ENCODE measurements at places on chromosomes 3 and 15.

DNA sequence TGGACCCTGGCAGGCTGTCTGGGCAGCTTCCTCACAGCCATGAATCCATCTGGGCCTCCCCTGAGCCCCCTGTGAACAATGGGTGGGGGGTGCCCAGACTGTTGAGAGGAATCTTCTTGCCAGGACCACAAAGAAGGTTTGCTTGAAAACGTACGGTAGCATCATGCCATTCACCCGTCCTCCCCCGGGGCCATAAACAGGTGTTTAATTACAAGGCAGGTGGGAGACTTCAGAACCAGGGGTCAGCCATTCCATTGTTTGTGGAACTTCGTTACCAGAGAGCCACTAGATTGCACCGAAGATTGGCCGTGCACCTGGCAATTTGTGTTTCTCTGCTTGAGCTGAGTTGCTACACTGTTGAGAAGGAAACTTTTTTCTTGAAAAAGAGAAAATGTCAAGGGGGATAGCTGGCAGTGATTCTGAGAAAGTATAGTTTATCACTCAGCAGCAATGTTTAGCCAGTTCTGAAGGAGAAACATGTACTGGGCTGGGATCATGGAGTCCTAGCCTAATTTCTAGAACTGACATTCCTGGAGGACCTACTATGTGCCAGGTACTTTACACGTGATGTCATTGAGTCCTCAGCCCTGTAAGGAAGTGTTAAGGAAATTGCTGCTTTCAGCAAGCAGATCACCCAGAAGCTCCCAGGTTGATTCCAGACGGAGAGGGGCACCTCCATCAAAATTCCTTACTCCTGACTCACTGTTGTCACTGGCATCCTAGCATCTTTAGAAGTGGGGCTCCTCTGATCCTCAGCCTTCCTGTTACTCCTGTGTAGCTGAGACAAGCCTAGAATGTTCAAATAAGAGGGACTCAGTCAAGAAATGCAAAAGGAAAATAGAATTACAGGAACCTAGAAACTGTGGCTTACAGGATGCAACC, 103.8 kb upstream of the UBE2E1 start:
- DNase-seq = no peak

DNA sequence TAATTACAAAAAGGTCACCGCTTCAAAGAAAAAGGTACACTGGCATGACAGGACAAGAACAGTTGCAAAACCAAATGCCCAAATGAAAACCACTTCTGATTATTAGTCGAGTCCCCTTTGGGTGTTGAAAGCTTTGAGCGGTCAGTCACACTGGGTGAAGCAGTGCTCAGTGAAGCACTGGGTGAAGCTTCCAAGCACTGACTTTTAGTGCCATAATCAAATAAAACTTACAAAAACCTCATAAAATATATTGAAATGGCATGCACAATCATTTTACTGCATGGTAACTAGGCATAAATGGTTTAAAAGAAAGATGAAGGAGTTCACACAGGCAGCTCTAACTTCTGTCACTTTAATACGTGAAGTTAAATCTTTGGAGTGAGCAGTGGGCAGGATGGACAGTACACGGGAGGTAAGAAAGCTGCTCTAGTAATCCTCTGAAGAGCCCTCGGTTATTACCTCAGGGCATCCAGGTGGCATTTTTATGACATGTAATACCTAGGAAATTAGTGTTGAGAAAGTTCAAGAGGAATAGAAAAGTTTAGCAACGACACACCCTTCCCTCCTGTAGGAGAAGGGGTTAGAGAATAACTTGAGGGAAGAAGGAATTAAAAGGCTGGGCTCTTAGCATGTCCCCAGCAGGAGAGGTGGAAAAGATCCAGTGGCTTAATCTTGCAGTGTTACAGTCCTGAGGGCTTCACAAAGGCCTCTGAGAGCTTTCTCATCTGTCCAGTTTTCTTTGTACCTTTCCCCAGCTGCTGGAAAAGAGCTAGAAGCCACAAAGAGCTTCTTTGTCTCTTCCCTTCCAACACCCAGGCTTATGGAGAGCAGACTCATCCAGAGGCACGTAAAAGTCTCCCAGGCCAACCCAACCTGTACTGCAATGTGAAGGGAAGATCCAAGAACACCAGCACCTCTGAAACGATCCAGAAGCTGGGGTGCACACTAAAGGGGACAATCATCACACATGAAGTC, 64.9 kb upstream of the MYO5C start:
- DNase-seq = no peak

GRCh38 chr3:111735243-111735758, 123.8 kb upstream of the PHLDB2 start:
- DNase-seq = peak; percentile 95

DNA sequence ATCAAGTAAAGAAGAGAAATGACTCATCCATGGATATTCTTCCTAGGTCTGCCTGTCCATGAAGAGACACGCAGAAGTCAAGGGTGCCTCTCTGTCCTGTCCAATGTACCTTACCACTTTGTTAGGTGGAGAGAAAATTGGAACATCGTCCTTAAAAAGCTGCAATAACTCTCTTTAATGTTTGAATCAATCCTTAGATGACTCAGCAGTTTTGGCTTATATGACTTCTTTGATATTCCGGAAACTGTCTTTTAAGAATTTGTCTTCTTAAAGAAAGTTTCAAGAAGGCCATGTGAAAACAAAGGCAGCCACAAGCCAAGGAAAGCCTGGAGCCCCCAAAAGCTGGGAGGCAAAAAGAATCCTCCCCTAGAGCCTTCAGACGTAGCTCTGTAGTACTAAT, 49.2 kb downstream of the MRPL3 start:
- no peak for DNase-seq

GRCh38 chr15:74787251-74788041, 5.6 kb downstream of the CSK start:
- DNase-seq = no peak

GRCh38 chr3:37295925-37296324, 121.5 kb upstream of the LRRFIP2 start:
- no peak for DNase-seq

DNA sequence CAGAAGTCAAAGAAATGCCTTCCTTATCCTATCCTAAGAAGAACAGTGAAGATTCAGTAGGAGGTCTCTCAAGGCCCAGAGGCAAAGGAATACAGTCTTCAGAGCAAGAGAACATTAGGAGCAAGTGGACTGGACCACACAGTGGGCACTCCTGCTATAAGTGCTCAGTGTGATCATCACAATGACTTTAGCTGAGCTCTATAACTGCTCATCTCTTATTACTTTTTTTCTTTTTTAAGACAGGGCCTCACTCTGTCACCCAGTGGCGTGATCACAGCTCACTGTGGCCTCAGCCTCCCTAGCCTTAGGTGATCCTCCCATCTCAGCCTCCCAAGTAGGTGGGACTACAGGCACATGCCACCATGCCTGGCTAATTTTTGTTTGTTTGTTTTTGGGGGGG, 48.1 kb downstream of the COL8A1 start:
- DNase-seq = no peak

DNA sequence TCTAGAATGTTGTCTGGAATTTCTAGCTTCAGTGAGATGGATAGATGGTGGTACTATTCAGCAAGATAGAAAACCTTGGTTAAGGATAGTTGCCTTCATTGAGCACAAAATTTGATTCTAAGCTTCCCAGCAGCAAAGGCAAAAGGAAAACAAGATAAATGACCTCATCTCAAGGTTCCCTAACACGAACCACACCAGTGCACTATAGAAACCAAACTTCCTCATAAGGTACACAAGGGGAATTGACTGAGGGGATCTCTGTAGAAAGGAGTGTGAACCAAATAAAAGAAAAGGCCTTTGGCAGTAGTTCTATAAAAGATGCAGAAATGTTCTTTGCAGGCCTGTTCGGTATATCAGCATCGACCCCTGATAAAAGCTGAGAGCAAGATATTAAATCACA, 288.9 kb downstream of the SHQ1 start:
- no peak for DNase-seq

- DNase-seq = no peak
These were observed 50.1 kb downstream of the SYN2 start for GRCh38 chr3:12054245-12054644.

DNA sequence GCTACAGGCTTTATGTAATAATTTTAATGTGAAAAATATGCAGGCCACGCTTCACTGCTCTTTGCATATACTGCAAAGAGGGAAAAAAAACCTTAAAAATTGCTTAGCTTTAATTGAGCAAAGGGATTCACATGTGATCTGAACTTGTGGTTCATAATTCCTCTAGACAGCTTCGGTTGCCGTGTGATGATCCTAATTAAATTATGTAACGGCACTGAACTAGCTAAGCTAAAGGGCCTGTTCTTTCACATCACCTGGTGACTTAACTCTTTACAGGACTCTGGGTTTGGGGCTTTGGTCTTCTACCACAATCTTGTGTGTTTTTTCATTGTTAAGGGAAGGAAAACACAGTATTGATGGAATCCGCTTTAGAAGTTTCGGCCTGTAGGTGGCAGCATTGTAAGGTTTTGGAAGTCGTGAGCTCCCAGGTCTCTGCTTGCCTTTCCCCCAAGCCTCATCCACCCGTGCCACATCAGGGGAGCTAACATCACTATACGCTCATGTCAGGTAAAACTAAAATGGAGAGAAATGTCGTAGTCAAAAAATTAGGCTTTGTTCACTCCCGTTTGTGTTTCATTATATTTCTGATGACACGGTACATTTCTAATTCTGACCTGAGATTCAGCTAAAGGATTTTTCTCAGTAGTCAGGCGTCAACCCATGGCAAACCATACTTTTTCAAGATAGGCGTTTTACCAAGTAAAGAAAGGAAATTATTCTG, 205.6 kb upstream of the DPH6 start:
- peak; percentile 68 for DNase-seq

GRCh38 chr3:60215946-60216345, 1035.3 kb downstream of the FHIT start:
- no peak for DNase-seq

GRCh38 chr3:107966276-107966675, 124.6 kb downstream of the CD47 start:
- no peak for DNase-seq

- DNase-seq = no peak
These were observed 73.9 kb downstream of the PLOD2 start for GRCh38 chr3:146087116-146087515.

GRCh38 chr3:13017361-13018042, 55.7 kb downstream of the IQSEC1 start:
- no peak for DNase-seq

DNA sequence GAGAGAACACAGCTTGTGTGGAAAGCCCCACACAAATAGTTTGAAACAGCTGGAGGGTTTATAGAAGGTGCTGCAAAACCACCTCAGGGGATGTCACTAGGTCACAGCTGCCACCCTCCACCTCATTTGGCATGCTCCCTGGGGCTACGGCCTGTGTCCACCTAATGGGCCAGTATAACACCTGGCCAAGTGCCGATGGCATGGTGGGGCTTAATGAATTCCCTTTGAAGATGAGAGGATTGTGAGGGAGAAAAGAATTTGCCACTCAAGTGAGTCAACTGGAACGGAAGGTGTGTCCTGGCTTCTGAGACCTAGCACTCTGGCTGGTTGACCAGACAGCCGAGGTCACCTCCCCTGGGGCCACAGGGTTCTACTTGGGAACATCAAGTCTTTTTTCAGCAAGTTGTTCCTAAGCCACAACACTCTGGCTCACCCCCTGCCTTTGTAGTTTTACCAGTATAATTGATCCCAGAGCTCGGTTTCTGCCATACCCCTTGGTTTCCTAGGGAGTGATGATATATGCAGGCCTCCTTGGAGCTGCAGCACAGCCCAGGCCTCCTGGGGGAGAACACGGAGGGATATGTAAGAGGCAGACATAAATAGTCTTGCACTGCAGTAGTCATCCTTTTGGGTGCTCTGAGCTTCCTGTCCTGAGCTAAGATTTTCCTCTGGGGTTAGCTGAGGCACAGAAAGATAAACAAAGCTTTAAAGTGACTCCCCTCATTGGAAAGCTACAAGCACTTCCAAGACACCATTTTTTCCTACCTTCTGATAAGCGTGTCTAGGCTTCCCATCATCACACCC, 178.2 kb upstream of the LPP start:
- peak; percentile 4 for DNase-seq

DNA sequence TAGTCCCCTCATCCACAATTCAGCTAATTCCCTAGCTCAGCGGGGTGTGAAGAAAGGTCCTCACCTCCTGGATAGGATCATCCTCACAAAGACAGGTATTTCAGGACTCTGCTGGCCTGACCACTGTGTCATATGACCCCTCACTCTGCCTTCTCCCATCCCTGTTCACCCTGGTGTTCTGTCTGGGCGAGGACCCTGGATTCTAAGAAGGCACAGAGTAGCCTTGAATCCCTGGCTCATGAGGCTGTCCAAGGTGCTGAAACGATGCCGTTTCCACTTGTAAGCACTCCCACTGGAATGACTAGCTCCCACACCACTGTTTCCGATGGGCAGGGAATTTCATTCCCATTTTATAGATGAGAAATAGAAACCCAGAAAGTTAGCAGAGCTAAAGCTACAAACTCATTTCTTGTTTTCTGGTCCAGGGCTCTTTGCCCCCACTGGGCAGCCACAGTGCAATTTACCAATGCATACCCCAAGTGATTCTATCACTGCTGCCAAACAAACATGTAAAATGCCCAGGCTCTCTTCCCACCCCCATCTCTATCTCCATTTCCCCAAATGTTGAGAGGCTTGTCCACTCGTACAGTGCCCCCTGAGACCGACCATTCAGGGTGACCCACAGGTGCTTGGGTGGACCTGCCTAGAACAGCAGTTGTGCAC, 83.2 kb downstream of the RAB11A start:
- no peak for DNase-seq

GRCh38 chr15:84608707-84609284, 8.0 kb downstream of the ZSCAN2 start:
- DNase-seq = no peak

GRCh38 chr3:57256844-57257243, 29.3 kb downstream of the APPL1 start:
- no peak for DNase-seq

GRCh38 chr3:13565581-13566452, 16.9 kb downstream of the FBLN2 start:
- no peak for DNase-seq

GRCh38 chr15:74833376-74834107, 7.1 kb downstream of the CPLX3 start:
- no peak for DNase-seq

DNA sequence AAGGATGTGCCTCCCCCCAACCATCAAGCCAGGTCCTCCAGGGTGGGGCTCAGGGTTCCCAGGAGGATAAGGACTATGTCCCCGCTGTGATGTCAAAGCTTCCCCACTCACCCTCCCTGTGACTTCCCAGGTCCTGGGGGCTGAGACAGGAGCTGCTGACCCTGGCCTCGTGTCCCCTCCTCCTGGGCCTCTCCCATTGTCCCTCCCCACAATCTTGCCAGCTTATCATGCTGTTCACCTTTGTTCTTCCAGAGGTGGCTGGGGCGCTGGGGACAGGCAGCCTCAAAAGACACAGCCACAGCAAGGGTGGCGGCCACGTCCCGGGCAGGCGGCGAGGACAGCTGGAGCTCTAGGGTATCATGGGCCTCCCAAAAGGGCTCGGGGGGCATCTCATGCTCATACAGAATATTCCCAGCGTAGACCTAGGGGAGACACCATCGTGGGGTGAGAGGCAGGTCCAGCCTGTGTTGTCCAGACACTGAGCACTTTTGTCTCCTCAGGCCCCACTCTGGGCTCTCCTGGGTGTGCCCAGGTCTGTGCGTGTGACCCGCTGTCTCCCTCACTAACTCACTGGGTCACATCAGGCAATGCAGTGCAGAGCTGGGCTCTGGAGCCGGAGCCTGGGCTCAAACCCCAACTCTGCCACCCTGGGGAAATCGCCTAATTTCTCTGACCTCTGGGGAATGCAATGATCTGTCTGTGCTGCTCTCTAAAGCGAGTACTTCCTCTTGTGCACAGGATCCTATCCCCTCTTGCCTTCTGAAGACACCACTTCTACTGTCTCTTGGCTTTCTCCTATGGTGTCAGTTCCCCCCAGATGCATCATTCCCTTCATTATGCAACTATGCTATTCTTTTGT, 30.0 kb downstream of the SNX33 start:
- DNase-seq = no peak

- DNase-seq = no peak
These were observed 11.2 kb upstream of the VEPH1 start for GRCh38 chr3:157514371-157514895.
